ENCODE measurements at places on chromosomes 11 and 22.

DNA sequence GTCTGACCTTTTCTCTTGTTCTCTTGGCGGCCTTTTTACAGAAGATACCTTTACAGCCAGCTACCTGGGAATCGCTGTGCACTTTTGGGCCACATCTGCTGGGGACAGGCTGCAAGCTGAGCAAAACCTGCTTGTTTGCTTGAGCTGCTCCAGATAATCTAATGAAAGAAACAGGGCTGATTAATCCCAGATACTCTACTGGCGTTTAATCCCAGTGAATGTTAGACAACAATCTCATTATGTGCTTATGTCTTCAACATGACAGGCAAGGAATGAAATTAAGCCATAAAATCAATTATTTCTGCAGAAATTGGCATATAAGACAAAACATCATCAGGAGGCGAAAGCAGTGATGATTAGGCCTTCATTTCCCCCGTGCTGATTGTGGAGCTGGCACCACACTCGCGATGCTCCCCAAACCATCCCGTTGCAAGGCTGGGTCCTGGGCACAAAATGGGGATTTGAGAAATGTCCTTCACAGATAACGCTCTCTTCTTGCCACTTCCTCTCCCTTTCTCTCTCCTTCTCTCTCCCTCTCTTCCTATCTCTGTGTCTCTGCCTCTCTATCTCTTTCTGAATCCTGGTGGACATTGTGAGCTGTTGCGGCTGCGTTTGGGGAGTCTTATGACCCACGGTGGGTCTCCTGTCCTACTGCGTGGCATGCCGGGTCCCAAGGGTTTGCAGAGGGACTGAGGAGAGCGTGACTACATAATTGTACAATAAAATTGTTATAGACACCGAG, 1053.8 kb downstream of the TBC1D22A start:
- DNase-seq, result no peak

GRCh38 chr11:106418791-106419190, 341.3 kb downstream of the AASDHPPT start:
- DNase-seq, result no peak

- peak; percentile 26 for DNase-seq
Observed at GRCh38 chr11:14645015-14645912, 1.7 kb downstream of the PDE3B start.

DNA sequence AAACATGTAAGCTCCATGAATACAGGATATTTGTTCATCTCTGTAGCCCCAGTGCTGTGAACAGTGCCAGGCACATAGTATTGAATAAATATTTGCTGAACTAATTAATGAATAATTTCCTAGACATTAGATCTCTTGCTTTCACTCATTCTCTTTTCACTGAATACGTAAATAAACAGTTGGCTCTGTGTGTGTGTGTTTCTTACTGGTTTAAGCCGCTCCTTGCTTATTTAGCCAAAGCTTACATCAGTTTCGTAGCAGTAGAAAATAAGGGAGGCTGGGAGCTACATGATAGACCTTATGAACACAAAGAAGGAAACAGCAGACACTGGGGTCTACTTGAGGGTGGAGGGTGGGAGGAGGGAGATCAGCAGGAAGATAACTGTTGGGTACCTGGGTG, 17.2 kb downstream of the KREMEN1 start:
- DNase-seq, result no peak

DNA sequence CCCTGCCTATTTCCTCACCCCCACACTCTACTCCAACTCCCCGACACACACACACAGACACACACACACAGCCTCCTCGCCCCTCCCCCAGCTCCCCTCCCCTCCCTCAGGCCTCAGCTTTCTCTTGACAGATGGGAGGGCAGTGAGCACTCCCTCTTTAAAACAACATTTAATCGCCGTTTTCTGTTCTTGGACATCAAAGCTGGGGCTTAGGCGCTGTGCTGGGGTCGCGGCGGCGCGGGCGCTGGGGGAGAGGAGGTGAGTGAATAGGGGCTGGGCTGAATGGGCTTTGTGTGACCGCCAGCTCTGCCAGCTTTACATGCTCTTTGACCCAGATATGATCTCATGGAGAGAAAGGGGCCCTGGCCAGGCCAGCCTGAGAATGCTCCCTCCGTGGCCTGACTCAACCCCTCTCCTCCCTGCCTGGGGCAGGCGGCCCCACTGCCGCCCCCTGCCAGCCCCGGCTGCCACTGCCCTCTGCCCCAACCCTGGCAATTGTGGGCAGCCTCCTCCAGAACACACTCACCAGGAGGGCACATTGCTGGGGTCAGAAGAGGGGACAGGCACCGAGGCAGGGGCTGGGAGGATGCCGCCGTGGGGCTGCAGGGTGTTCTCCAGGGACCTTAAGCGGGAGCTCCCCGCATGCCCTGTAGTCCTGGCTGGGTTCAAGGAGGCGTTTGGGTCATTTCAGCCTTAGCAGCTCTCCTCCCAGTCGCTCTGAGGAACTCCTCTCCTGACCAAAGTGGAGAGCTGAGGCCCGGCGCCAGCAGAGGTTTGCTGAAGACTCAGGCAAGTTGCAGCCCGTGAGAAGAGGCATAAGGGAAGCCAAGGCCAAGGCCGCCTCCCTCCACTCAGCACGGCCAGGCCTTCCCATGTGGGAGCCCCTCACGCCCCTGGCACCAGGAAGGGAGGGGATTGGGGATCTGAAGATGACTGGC, 38.3 kb upstream of the NNMT start:
- peak; percentile 59 for DNase-seq

GRCh38 chr11:86196913-86197312, 47.6 kb upstream of the EED start:
- no peak for DNase-seq

GRCh38 chr22:27352426-27352825, 449.1 kb downstream of the MN1 start:
- DNase-seq, result peak; percentile 43

- DNase-seq, result no peak
Observed at GRCh38 chr22:22997262-22997898, 72.9 kb upstream of the GNAZ start.

- DNase-seq, result no peak
Observed at GRCh38 chr11:62817129-62817528, 11.9 kb upstream of the NXF1 start.

DNA sequence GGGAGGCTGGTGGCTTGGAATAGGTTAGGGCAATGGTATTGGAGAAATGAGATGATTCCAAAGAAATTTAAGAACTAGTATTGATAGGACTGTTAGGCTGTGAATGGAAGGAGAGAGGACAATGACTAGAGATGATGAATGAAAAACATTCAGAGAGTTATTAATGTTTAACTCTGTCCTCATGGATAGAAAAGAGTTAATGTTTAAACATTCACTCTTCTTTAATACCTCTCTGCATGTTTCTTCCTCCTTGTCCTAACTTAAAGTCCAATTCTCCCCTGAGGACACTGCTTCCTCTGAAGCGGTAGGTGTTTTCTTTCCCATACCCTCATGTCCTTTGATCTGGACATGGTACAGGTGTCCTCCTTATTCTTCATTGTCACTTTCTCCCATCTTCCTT, 13.4 kb downstream of the CHEK1 start:
- no peak for DNase-seq

GRCh38 chr11:128509621-128510389, 77.6 kb downstream of the ETS1 start:
- DNase-seq, result peak; percentile 54

DNA sequence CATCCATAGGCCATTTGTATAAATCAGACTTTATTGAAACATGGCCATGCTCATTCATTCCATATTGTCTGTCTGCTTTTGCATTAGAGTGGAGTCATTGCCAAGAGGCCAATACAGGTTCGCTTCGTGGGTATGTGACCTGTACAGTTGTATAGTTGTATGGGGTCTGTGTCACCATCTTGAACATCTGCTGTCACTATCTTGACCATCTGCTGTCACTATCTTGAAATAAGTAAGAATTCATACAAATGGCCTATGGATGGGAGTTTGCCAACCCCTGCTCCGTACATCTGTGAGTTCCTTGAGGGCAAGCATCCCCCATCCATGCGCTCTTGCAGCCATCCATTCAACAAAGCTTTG, 44.4 kb upstream of the ANO1 start:
- no peak for DNase-seq

- DNase-seq, result no peak
Observed at GRCh38 chr11:2842876-2843275, 42.7 kb downstream of the CDKN1C start.

DNA sequence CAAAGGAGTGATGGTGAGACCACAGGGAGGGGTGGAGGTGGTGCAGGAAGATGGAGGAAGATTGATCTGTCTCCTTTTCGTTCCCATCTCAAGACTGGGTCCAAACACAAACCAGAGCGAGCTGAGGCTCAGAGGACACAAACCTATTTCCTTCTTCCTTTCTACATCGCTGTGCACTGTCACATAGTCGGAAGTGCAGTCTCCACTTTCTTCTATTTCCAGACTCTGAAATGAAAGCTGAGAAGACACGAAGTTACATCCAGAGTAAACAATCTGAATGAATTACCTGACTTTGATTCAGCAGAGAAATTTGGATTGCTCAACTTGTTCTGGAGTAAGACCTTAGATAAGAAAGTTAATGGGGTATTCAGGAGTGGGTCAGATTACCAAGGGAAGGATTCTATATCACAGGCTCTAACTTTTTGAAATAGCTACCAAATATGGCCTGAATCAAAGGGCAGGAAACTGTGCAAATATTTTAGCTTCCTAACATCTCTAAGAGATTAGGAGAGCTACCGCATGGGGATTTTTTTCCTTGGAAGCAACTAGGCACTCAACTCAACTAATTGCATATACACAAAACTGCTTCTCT, 14.4 kb downstream of the OVCH2 start:
- DNase-seq, result peak; percentile 44

All from choroid plexus epithelial cell (primary cell).